Aorta (tissue), 5 donors: ENCODE measurements at places on chromosomes 5 and 9.
A peak's percentile ranks its signal among the peaks of the same experiment; 100 is the strongest.

DNA sequence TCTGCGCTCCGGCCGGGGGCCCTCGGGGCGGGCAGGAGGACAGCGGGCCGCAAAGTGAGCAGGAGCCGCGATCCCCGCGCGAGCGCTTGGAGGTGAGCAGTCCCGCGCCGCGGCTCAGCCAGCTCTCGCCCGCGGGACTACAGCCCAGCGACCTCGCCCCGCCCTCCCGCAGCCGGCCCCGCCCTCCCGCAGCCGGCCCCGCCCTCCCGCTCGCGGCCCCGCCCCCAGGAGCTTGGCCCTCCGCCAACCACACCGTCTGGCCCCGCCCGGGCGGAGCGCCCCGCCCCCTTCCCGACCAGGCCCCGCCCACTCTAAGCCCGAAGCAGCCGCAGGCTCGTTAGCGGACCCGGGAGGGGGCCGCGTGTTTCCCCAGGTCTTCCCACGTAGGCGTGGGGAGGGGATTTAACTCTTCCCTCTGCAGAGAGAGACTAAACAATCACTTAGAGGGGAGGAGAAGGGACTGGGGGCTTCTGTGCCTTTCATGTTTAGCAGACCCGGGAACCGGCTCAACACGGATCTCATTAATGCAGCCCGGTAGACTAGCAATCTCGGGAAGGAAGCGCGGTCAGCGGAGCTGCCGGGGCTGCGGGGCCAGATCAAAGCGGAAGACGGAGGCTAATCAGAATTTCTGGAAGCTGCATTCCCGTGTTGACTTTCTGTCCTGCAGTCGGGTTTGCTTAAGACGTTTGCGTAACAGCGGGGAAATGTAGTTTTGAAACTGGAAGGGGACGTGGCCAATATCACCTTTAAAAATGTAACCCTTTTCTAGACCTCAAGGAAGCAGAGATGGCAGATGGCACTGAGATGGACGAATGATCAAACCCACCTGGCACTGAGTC, at the start of gene MYO10:
Gene MYO10, minus strand, starts transcription at position 139 of the 839 bp plus-strand sequence. CDS start 480 bp downstream, outside the sequence.
- peak; percentile 96 for DNase-seq

DNA sequence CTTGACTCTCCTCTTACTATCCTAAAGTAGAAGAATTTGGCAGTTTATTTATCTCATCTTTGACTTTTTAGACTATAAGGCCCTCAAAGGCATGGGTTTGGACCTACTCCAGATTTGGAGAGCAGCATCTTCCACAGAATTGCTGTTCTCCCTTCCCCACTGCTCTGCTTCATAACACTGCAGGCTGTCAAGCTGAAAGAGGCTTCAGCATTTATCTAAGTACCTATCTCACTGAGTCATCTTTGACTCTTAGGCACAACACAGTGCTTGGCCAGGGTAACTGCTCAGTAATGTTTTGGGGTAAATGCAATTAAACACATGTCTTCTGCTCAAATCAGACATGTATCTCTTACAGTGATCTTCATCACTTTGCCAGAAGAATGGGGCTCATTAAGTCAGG, 60.6 kb downstream of the GRIN3A start:
- no peak for DNase-seq

DNA sequence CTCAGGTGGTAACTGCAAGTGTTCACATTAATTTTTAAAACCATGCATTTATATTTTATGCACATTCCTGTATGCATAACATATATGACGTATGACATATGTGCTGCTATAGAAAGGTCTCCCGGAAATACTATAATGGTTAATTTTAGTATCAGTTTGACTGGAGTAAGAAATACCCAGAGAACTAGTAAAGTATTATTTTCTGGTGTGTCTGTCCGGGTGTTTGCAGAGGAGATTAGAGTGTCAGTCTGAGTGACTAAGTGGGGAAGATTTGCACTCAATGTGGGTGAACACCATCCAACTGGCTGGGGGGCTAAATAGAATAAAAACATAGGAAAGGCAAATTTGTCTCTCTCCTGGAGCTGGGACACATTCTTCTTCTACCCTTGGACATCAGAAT, 26.9 kb downstream of the UIMC1 start:
- DNase-seq: no peak

- no peak for DNase-seq
These were observed 270.9 kb upstream of the IL12B start for GRCh38 chr5:159601216-159601615.

DNA sequence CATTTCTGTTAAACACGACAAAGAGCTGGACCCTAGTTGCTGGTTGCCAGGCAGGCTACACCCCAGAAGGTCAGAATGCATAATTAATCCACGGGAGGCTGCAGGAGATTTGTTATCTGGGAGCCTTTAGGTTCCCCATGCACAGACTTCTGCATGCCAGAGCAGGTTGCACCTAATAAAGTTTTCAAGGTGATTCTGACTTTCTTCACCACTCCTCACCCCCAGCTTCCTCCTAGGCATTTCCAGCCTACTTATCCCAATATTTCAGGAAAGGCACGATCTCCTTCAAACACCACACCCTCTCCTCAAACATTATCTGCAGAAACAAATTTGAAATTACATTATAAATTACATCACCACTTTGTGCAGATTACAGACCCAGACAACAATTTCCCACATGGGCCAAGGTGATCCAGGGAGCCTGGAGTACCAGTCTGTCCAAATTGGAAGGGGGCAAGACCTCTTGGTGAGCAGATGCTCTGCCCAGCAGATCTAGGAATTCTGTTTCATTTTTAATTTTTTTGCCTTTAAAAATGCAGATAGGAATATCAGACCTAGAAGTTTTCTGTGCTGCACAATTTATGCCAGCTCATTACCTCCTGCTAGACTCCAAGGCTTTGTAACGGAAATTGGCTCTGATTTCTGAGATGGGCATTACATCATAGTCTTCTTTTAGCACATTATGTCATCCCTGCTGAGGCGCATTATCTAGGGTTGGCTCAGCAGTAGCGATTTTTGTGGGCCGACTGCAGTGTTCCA, 363.4 kb upstream of the SLC30A5 start:
- DNase-seq: no peak

DNA sequence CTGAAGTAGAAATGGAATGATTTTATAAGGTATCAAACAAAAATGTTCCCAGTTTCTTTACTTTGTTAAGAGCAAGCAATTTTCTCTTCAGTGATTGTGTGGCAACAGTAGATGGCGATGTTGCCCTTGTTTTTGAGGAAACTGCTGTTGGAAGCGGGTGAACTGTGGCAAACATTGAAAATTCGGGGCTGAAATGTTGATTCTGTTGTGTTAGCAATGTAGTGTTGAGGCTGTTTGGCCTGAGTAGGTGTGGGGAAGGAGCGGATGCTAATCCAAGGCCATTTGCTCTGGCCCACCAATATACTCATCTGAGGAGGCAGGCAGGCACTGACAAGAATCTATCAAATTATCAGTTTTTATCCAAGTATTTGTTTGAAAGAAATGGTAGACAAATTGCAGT, 129.8 kb downstream of the SLC12A2 start:
- DNase-seq: no peak

GRCh38 chr5:13945271-13945670, 783 bp upstream of the DNAH5 start:
- DNase-seq: no peak

GRCh38 chr9:96818533-96818932, 35.8 kb downstream of the ZNF782 start:
- DNase-seq: no peak

GRCh38 chr5:132258102-132259068, 889 bp downstream of the PDLIM4 start:
- peak; percentile 63 for DNase-seq

DNA sequence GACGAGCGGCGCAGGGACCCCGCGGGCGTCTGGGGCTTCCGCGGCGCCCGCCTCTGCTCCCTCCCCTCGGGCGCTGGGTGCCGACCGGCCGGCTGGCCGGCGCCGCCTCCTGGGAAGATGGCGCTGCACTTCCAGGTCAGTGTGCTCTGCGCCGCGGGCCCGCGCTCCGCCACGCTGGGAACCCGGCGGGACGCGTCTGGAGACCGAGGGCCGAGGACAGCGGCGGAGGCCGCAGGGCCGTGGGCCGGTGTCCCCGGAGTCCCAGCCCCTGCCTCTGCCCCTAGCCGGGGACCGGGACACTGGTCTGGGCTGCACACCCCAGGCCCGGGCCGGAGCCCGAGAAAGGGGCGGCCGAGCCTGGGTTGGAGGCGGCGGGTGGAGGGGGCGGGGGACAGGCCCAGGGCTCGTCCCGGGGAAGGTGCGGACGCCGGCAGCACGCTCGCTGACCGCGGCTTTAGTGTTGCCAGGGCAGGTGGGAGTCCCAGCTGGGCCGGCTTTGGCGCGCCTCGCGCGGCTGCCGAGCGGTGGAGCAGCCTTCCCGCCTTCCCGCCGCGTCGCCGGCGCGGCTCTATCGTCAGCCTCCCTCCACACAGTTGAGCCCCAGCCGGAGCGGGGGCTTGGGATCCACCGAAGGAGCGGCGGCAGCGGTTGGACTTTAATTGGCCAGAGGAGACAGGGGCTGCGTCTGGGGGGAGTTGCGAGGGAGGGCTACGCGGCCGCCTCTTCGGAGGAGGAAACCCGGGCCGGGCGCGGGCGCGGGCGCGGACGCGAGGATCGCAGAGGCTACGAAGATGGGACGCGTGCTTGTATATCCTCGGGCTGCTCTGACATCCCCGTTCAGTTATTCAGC, at the start of gene RANBP17:
Gene RANBP17, plus strand, starts transcription at position 102 of the 850 bp plus-strand sequence.
- peak; percentile 54 for DNase-seq

GRCh38 chr9:21524099-21524830, 42.2 kb upstream of the IFNE start:
- DNase-seq: no peak

GRCh38 chr9:35257986-35258659, 96.3 kb downstream of the UNC13B start:
- no peak for DNase-seq

GRCh38 chr9:79693750-79694149, 122.0 kb downstream of the TLE4 start:
- DNase-seq: no peak
